CD4-positive, alpha-beta T cell treated with Interleukin-1 beta for 1 hour (primary cell): ENCODE measurements at places on chromosomes 1 and 21.
A peak's percentile ranks its signal among the peaks of the same experiment; 100 is the strongest.

- DNase-seq = no peak
Observed at GRCh38 chr1:8367571-8368194, 49.8 kb downstream of the SLC45A1 start.

- DNase-seq = no peak
Observed at GRCh38 chr1:110170766-110171733, 20.8 kb downstream of the SLC6A17 start.

GRCh38 chr1:19347533-19348172 is 35.5 kb downstream of the SLC66A1 start:
- DNase-seq = no peak

DNA sequence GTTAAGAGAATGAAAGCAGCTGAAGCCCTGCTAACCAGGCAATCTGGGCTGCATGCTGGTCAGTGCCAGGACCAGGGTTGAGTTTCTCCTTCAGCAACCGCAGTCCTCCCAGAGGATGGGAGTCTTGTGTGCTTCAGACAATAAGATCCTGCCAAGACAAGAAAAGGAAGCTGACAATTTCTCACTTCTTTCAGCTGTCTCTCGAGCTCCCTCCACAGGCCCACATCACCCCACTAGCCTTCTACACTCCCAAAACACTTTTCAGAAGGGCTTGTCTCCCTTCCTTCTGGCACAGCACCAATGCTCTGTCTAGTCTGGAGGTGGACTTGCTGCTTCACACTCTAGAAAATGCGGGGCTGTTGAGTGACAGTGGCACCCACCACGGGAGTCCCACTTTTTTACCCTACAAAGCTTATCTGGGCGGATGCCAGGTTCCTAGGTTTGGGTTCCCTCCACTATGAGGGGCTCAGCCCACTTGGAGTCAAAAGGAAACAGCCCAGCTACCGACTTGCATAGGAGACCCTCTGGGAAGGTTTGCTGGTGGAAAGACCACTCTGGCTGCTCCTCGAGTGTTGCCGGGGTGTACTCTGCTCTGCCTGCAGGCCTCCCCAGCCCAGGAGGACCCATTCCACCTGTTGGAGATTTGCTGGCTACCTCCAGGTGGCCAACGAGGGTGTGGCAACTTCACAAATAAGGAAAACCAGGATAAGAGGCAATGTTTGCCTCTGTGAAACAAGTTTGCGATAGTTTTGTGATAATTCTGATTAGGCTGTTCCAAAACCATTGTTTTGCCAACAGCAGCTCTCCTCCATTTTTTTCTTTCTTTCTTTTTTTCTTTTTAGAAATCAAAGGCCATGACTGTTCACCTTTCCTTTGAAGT is 68.9 kb downstream of the TENT5C start:
- peak; percentile 68 for DNase-seq

DNA sequence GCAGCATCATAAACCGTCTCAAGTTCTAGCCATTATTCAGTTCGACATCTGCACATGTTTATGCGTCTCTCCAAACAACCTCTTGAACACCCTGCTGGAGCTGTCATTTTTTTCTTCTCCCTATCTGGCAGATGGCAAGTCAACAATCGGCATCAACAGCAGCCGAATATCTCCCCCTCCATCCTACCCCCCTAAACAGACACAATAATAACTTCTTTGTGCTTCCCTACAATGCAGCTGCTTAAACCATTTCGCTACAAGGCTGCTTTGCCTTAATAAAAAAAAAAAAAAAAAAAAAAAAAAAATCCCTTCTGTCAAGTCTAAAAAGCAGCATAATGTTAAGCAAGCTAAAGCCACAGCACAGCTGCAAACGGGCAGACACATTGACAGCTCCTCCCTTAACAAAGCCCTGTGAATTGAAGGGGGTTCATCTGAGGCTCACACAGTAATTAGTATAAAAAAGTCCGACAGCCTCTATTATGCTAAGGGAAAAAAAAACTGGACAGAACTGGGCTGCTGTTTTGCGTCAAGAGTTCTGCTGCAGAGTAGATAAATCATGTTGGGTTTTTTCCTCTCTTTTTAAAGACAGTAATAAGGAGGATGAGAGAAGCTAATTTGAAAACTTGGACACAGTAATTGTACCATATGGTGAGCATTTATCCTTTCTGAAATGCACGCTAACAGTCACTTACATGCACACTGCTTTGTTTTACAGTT is 136.4 kb downstream of the AKT3 start:
- DNase-seq = no peak

GRCh38 chr1:192951691-192952460 is 107.3 kb downstream of the UCHL5 start:
- peak; percentile 16 for DNase-seq

DNA sequence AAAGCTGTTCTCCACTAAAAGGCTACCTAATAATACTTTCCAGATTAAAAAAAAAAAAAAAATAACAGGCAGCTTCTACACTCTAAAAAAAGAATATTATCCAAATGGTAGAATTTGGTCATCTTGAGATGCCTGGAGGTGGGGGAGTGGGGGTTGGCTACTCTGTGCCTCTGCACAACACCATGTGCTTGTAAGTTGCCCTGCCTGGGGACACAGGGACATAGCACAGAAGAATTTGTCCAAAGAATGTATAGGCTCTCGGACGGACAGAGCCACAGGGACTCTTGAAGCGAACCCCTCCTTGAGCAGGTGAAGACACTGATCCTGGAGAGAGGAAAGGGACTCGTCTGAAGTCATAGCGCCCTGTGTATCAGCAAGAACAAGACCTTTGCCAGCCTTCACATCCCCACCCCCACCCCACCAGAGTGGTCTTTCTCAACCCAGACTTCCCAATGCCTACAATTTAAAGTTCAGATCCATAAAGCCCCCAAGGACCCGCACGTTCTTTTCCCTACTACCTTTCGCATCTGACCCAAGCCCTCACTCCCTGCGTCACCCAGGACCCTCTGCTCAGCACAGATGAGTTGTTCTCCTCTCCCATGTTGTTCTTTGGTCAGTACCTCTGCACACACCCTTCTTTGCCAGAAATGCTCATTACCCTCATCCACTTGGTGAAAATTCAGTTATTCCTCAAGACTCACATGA is 72.6 kb downstream of the LGR6 start:
- no peak for DNase-seq

- DNase-seq = no peak
Observed at GRCh38 chr21:42411891-42412635, 8.4 kb downstream of the UBASH3A start.

DNA sequence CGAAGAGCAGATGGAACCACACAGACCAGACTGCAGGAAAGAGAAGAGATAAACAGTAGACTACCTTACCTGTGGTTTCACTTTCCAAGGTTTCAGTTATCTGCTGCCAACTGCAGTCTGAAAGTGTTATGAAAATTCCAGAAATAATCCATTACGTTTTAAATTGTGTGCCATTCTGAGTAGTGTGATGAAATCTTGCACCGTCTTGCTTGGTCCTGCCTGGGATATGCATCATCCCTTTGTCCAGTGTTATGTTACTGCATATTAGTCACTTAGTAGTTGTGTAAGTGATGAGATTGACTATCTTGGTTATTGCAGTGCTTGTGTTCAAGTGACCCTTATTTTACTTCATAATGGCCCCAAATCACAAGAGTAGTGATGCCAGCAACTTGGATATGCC is 33.9 kb downstream of the DNAJC6 start:
- no peak for DNase-seq

- no peak for DNase-seq
Observed at GRCh38 chr1:183912265-183912886, 107.5 kb downstream of the RGL1 start.

DNA sequence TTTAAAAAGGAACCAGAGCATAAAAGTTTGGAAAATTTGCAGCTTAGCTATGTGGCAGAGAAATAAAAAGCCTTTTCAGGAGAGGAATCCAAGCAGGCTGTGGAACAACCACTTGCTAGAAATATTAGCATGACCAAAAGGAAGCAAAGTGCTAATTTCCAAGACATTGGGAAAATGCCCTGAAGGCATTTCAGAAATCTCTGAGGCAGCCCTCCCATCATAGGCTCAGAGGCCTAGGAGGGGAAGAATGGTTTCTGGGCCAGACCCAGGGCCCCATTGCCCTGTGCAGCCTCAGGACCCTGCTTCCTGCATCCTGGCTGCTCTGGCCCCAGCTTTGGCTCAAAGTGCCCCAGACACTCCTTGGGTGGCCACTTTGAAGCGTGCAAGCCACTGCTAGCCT is 56.8 kb downstream of the TENT5C start:
- DNase-seq = no peak

DNA sequence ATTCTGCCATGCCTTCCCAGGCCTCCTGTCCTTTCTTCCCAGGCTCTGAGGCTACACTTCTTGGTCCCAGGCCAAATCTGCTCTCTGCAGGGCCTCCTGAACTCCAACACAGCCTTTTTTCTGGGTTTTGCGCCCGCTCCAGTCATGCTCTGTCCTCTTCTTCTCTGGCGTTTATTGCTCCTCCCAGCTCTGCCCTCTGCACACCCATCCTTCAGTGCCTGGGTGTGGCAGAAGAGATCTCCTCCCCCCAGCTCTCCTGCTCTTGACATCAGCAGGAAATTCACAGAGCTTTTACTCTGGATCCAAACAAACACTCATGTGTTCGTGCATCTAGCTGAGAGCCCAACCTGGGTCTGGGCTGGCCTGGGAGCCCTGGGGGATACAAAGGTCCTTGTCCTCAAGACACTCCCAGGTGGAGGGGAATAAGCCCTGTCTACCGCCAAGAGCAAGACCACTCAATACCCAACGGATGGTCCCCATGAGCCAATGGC is 22.9 kb upstream of the EPS8L3 start:
- DNase-seq = no peak

GRCh38 chr1:41240781-41241353 is 1.2 kb downstream of the SCMH1 start:
- no peak for DNase-seq

GRCh38 chr1:117392771-117393170 is 25.5 kb downstream of the MAN1A2 start:
- DNase-seq = no peak
